DMS53 (cell line): ENCODE measurements at places on chromosomes 3 and 15.
A peak's percentile ranks its signal among the peaks of the same experiment; 100 is the strongest.

DNA sequence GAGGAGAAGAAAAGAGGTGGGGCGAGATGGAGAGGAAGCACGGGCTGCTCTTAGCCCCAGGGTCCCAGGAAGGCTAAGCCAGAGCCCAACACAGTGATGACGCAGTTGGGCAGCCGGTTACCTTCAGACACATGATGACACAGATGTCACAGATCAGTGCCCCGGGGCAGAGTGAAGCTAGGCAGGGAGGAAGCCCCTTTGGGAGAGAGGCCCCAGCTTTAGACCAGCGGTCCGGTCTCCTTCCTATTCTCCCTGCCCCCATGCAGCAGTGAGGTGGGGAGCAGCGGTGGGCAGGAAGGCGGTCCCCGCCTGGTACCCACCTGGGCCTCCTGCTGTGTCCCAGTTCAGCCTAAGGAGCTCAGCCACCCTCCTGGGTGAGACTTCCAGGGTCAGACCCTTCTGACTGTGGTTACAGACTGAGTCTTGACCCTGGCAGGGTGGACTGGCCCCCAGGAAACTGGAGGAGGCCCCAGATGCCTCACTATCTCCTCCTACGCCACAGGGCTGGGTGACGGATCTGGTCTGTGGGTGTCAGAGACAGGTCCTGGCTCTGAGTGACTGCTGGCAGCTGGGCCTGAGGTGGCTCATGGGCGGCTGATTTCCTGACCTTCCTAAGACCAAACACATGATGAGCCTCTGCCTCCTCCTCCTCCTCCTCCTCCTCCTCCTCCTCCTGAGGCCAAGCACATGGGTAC, 38.8 kb upstream of the LINGO1 start:
- no peak for DNase-seq

GRCh38 chr3:14703791-14704190, 28.9 kb downstream of the C3orf20 start:
- DNase-seq, result no peak

GRCh38 chr3:179673523-179673922, 20.7 kb downstream of the USP13 start:
- DNase-seq, result no peak

DNA sequence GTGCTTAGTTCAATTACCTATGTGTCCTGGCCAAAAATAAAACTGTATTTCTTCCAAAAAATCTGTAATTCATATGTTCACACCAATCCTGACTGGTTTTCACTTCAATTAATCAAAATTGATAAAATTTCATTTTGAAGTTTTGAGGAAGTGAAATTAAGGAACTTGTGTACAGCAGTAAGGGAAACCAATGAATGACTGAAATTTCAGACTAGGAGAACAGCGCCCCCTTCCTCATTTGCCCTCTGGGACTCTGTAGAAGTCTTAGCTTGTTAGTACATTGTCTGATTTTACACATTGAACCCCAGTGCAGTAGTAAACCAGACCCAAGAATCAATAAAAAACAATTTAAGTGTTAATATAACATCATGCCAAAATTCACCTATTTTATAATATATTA, 495.3 kb upstream of the AGTR1 start:
- DNase-seq, result peak; percentile 12

DNA sequence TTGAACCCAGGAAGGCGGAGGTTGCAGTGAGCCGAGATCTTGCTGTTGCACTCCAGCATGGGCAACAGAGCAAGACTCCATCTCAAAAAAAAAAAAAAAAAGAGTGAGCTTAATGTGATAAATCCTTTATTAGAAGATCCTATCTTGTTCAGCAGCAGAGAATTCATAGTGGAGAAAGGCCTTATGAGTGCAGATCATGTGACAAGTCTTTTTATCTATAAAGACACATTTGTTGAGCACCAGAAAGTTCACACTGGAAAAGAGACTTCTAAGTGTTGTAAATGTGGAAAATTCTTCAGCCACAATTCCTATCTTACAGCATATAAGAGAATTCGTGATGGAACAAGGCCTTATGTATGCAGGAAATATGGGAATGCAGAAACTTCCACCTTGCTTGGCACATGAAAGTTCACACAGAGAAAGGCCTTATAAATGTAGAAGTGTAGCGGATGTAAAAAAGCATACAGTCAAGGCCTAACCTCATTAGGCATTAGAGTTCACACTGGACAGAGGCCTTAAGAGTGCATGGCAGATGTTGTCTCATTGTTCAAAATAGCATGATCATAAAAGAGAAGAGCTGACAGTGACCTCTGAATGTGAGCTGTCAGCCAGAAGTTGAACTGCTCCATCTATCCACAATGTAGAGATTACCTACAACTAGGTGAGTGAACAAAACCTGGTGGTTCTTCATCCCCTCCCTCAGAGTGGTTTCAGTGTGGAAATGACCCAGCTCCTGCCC, 16.7 kb downstream of the ADAM10 start:
- DNase-seq, result no peak
